ENCODE measurements at places on chromosomes 4 and X. TPM values are rescaled to one million over a fixed set of nuclear protein-coding genes. Genes with fewer than 3 reads are reported as not detected.

GRCh38 chrX:11756354-11757318, 1.4 kb upstream of the MSL3 start:
- peak; percentile 1 for DNase-seq

- DNase-seq = no peak
These were observed 40.5 kb downstream of the CASP6 start for GRCh38 chr4:109662771-109663170.

DNA sequence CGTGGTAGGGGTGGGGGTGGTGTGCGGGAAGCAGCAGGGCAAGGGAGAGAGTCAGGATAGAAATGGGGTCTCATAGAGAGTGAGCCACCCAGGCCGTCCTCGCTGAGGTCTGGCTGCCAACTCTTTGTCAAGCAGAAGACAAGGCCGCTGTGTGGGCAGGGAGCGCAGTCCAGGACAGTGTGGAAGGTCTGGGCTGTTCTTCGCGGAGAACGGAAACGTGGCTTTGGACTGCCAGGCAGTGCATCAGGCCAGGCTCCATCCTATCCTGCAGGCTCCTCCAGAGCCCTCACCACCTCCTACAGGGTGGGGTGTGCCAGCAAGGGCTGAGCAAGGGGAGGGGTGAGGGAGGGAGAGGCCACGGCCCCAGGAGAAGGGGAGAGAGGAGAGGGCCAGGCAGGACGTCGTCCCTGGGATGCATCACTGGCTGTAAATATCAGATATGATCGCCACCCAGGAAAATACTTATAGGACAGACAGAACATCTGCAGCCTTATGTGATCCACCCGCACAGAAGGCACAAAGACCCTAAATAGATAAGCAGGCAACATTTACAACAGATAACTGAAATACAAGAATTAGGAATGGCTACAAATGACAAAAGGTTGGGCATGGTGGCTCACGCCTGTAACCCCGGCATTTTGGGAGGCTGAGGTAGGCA, 85.3 kb downstream of the ABLIM2 start:
- no peak for DNase-seq

DNA sequence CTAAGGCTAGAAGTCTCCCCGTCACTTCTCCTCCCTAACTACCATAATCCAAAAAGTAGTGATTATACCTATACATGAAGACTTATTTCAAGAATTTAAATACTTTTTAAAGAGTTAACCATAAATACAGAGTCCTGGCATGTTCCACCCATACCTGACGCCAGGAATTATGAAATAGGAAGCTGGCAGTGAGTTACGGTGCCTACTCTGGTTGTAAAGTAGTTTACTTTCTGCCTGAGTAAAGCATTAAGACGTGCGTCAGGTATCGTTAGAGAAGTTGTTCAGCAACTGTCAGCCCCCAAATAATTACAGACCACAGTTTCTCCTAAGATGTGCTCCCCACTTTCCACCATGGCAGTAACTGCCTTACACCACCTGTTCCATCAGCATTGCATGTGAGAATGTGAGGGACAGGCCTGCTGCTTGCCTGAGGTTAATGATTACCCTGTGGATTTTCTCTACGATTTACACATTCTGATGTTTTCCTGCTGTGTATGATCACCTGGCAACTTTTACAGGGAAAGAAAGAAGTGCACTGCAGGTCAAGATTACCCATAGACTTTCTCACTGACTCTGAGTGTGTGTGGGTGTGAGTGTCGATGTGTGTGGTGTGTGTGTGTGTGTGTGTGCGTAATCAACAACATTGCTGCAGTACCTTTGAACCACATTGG, 92.3 kb upstream of the SLC7A11 start:
- peak; percentile 50 for DNase-seq

GRCh38 chr4:182219411-182220056, 23.7 kb upstream of the TENM3 start:
- no peak for DNase-seq

DNA sequence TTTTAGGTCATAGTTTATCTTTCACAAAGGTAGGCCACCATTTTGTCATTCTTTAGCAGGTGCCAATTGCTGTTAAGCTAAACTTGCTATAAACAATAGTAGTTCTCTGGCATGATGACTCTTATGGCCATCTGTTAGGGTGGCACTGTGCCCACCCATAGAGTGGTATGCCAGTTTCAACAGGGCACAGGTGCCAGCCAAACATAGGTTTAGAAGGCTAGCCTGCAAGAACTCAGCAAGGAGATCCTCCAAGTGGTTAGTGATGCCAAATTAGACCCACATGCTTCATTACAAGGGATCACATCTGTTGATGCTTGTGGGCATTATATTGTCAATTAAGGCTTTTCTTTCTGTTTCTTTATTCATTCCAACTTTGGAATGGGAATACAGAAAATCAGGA, 204.5 kb downstream of the FMR1NB start:
- DNase-seq = no peak

DNA sequence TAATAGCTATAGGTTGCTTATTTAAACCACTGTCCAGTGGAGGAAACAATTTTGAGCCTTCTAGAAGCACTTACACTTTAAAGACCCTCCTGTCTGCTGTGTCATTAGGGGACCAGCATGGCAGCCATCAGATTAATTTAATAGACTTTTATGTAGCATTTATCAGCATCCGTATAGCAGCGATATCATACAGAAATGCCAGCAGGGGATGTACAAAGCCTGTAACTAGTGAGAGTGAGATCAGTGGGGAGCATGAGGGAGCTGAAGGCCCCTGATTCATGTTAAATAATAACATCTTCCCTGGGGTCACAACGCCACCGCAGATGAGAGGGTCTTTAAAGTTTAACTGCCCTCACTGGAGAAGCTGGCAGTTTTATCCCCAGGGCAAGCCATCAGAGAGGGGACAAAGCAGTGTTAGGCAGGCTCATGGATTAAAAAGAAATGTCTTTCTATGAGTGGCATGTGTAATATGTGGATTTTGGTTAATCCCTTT, 144.7 kb downstream of the PDGFRA start:
- DNase-seq = no peak

DNA sequence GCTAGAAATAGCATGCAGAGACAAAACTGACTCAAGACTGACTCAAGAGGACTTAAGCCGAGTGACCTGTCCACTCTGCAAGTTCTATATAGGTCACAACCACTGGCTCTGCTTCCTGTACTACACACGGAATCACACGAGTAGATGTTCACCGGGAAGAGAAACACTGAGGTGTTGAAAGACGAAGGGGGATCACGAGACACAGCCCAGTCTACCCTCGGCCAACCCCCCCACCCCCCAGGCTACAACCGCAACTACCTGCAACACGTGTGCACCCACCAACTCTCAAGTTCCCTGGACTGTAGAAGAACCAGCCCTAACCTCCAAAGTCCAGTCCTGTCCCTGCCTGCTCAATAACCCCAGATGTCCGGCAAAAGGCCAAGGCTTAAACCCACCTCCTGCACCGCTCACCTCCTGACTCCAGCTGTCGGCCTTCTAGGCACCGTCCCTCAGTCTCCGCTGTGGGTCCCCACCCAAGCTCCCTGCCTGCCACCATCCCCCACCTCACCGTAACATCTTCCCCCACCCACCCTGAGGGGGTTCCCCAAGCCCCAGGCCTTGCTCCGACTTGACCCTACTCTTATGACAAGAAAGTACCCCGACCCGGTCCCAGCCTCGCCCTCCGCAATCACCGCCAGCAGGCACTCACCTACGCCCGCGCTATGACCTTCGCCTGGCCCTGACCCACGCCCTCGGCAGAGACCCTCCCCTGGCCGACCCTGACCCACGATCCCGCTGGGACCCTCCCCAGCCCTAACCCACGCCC, 739 bp downstream of the GAK start:
- DNase-seq = peak; percentile 44

GRCh38 chrX:13158911-13159310, 114.5 kb upstream of the FAM9C start:
- no peak for DNase-seq

- no peak for DNase-seq
These were observed 124.4 kb downstream of the ANK2 start for GRCh38 chr4:113173793-113174264.

- DNase-seq = no peak
These were observed 137.0 kb upstream of the INPP4B start for GRCh38 chr4:142983065-142983464.

DNA sequence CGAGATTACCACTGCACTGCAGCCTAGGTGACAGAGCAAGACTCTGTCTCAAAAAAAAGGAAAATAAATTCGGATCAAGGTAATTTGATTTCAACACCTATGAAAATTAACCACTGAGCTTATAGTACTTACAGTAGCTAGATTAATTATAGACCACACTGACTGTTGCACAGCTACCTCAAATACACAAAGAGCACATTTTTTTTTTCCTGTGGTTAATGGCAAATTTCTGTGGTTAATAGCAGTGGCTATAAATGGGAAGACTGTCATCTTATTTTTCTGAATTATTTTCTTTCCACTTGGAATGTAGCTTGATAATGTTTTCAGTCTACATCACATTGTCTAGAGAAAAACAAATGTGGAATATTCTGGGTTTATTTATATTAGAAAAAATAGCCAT, 1661.6 kb upstream of the PCDH7 start:
- DNase-seq = no peak

- peak; percentile 75 for DNase-seq
These were observed at the start of gene XPNPEP2 for GRCh38 chrX:129738466-129739308. TSS of gene XPNPEP2 (plus strand) at chrX:129738979. CDS start at chrX:129739214, 235 bp downstream.

GRCh38 chr4:140255927-140256326, 101.9 kb upstream of the MAML3 start:
- no peak for DNase-seq

DNA sequence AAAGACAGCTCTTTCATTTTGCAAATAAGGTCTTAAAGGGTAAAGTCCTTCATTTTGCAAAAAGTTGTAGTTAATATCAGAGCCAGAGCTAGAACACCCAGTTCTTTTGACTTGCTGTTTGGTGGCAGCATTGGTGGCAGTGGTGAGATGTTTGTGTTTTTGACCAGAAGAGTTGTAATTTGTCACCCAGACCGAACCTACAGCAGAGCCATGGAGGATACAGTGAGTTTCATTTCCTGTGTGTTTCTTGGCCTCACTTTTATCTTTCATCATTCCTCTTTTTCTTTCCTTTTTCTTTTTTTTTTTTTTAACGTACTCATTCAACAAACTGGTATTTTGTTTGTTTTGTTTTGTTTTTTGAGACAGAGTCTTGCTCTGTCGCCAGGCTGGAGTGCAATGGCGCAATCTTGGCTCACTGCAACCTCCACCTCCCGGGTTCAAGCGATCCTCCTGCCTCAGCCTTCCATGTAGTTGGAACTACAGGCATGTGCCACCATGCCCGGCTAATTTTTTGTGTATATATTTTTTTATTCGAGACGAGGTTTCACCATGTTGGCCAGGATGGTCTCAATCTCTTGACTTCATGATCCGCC, 116.4 kb downstream of the AFF1 start:
- no peak for DNase-seq

- DNase-seq = no peak
These were observed 593.7 kb upstream of the BOD1L1 start for GRCh38 chr4:14221176-14221575.

GRCh38 chr4:8305851-8306471, 36.4 kb downstream of the HTRA3 start:
- no peak for DNase-seq

DNA sequence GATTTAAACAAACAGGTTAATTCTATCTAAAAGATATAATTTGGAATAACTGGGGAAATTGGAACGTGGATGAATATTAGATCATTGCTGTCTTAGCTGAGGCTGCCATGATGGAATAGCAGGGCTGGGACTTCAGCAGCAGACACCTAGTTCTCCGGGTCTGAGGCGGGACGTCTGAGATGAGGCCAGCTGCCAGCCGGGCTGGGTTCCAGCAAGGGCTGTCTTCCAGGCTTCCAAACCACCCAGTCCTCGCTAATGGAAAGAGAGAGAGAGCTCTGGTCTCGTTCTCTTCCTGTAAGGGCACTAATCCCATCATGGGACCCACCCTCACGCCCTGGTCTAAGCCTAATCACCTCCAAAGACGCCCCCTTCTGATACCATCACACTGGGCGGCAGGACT, 85.7 kb downstream of the ADRA2C start:
- no peak for DNase-seq

- DNase-seq = no peak
These were observed 157.4 kb downstream of the STIM2 start for GRCh38 chr4:27018076-27018475.

GRCh38 chr4:41185614-41186592, 28.4 kb downstream of the APBB2 start:
- DNase-seq = no peak

- DNase-seq = no peak
These were observed 165.6 kb downstream of the FRAS1 start for GRCh38 chr4:78222575-78223186.

- peak; percentile 22 for DNase-seq
These were observed 22.9 kb downstream of the ZFYVE28 start for GRCh38 chr4:2395584-2395983.

DNA sequence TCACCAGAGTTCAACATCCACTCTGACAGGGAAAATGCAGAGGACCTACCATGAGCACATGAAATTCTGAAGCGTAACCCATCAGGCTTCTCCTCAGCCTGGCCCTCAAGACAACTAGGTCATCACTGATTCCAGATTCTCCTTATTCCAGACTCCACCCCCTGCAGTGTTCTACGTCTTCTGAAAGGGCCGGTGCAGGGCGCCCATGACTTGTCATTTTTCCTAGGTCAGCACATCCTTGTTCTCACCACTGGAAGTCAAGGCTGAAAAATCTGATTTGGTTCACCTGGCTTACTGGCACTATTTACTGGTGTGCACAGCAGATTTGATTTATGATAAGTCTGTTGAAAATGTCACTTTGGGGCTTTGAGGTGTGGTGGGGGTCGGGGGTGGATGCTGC, 140.9 kb upstream of the KLF3 start:
- no peak for DNase-seq

DNA sequence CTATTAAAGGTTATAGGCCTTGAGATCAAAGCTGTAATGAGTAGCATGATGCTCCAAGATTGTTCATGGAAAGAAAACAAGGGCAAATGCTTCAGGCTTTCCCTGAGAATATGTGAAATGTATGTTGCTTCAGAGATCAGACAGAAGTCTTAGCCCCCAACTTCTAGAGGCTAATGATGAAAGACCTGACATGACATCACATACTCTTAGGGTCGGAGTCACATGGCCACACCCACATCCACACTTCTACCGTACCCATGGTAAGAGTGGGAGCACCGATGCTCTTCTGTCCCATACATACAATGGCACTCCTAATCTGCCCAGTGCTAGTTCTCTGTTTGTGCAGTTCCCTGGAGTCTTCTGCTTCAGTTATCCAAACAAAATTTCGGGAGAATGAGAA, 111.9 kb upstream of the ACSL4 start:
- DNase-seq = no peak

- no peak for DNase-seq
These were observed 120.1 kb downstream of the MANBA start for GRCh38 chr4:102640669-102641068.

GRCh38 chr4:6834867-6835266, 52.3 kb downstream of the KIAA0232 start:
- no peak for DNase-seq

GRCh38 chrX:84735025-84735424, 232.8 kb upstream of the HDX start:
- DNase-seq = no peak

Gene NDST3
- polyA plus RNA-seq = not detected

Gene NAP1L3
- not detected for polyA plus RNA-seq

Gene OPHN1
- polyA plus RNA-seq = 1.6 TPM

Gene PASD1
- polyA plus RNA-seq = not detected

Gene PRPS1
- polyA plus RNA-seq = 2.9 TPM

Gene SYP
- 2.2 TPM for polyA plus RNA-seq

Gene CLTRN
- polyA plus RNA-seq = 0.81 TPM

Gene CXCR3
- 4.2 TPM for polyA plus RNA-seq

Gene PPBP
- polyA plus RNA-seq = not detected

Gene PF4V1
- not detected for polyA plus RNA-seq

Gene PABPC5
- polyA plus RNA-seq = not detected

Gene CSN1S1
- not detected for polyA plus RNA-seq

Gene RPL10
- 5,653 TPM for polyA plus RNA-seq

Gene USP17L28
- polyA plus RNA-seq = not detected

Gene YY2
- 0.95 TPM for polyA plus RNA-seq
